ENCODE measurements at places on chromosomes 2 and 18.

GRCh38 chr2:231069379-231070054 lies 12.8 kb downstream of the PSMD1 start:
- no peak for DNase-seq

GRCh38 chr2:80303006-80303908 lies 1.3 kb downstream of the LRRTM1 start:
- no peak for DNase-seq

DNA sequence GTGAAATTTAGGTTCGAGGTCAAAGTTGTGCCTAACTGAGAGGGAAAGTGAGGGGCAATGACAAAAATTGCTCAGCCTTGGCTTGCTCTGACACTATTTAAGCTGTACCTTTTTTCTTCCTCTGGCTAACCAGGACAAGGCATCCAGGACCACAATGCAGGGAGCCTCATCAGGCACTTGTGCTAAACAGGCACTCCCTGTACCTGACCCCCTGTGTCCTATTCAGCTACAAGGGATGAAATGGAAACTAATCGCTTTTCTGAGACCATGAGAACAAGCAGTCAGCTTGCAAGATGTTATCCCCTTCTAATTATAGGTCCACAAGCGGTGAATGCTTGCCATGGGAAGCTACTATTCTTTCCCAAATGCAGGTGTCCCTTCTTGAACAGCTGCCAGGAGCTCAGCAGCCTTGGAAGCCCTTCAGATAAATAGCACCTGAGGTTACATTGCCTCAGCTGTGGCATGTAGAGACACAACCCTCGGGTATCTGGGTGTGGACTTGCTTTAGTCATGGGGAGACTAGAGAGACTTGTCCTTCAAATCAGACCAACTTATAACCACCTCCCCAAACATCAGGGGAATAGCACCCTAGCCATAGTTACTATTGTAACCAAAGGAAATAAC lies 19.1 kb upstream of the ITGA6 start:
- DNase-seq, result no peak

GRCh38 chr18:34696671-34697070 lies 13.4 kb upstream of the DTNA start:
- DNase-seq, result no peak

- DNase-seq, result no peak
These were observed 95.6 kb upstream of the PDE1A start for GRCh38 chr2:182522405-182522896.

- DNase-seq, result no peak
These were observed 447.6 kb upstream of the POU3F3 start for GRCh38 chr2:104406261-104406726.

DNA sequence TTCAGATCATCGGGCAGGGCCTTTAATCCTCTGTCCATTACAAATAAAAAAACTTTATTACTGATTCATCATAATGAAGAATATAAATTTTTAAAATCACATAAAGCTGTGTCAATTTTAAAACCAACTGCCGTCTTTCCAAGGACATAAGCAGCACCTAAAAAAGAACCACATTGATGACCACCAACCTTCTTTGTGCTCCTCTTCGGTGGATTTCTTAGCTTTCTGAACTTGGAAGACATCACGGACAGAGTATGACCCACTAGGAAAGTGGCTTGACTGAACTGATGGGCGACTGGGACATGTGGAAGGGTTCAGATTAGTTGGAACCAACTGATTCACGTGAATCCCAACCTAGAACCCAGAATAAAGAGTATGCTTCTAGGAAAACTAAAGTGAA lies 68.9 kb downstream of the EIF5B start:
- no peak for DNase-seq

GRCh38 chr2:164430166-164430783 lies 191.0 kb downstream of the GRB14 start:
- DNase-seq, result no peak

GRCh38 chr2:115443539-115444185 lies 1001.2 kb downstream of the DPP10 start:
- DNase-seq, result no peak

DNA sequence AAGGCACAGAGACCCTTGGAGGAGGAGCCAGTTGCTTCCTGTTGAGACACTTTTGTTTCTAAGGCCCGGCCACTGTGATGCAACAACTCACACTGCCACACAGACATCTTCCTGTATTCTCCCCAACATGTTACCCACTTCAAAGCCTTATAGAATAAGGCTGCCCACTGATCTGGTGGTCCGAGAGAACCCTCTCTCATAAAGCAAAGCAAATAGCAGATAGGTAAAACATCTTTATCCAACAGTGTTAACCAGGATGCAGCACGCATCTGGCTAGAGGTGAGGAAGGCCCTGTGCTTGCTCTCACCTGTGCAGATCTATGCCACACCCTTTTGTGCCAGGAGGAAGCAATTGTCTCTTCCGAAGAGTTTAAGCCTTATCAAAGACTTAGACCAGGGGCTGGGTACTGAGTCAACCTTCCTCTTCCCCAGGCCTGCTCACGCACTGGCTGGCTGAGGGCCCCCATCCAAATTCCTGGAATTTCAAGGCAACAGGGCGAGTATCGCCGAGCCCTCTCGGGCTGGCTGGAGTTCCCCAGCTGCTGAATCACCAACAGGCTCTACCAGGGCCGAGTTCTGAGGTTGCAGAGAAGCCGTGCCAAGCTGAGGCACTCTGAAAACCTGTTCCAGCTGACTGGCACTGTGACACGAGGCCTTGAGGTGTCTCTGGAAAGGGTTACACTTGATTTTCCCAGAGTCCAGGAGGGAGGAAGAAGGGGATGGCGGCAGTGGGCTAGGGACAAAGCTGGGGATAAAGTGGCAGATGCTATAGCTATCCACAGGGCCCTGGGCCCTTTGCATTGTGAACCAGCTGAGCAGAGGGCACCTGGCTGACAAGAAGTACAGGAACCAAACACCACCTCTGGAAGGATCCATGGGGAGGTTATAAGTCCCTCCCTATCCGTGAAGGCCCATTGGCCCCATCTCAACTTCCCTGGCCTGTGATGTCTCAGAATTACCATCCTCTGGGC lies 29.3 kb downstream of the TGFA start:
- DNase-seq, result peak; percentile 41

- no peak for DNase-seq
These were observed 11.8 kb downstream of the MTX2 start for GRCh38 chr2:176280867-176281658.

- no peak for DNase-seq
These were observed 54.7 kb upstream of the FZD7 start for GRCh38 chr2:201978986-201979385.

DNA sequence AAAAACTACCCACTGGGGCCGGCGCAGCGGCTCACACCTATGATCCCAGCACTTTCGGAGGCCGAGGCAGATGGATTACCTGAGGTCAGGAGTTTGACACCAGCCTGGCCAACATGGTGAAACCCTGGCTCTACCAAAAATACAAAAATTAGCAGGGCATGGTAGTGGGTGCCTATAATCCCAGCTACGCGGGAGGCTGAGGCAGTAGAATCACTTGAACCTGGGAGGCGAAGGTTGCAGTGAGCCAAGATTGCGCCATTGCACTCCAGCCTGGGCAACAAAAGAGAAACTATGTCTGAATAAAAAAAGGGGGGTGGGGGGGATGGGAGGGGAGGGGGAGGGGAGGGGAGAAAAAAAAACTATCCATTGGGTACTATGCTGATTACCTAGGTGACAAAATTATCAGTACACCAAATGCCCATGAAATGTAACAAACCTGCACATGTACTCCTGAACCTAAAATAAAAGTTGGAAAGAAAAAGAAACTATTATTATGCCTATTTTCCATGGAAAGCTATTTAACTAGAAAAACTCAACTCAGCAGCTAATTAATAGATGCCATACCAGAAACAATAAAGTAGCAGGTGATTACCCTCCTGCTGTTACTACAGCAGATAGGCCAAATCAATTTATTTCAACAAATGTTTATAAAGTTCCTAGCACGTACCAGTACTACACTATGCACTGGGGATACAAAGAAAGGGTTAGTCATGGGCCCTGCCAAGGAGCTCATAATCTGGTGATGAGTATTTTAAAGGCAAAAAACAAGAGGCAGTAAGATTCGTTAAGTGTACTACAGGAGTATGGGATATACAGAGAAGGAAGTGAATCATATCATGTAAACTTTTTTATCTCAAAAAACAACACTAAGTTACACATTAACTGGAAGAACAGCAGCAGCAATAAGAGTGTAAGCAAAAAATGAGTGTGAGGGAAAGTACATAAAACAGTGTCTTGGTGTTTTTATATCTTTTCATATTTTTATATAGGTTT lies 112.8 kb upstream of the SLC39A10 start:
- DNase-seq, result no peak

DNA sequence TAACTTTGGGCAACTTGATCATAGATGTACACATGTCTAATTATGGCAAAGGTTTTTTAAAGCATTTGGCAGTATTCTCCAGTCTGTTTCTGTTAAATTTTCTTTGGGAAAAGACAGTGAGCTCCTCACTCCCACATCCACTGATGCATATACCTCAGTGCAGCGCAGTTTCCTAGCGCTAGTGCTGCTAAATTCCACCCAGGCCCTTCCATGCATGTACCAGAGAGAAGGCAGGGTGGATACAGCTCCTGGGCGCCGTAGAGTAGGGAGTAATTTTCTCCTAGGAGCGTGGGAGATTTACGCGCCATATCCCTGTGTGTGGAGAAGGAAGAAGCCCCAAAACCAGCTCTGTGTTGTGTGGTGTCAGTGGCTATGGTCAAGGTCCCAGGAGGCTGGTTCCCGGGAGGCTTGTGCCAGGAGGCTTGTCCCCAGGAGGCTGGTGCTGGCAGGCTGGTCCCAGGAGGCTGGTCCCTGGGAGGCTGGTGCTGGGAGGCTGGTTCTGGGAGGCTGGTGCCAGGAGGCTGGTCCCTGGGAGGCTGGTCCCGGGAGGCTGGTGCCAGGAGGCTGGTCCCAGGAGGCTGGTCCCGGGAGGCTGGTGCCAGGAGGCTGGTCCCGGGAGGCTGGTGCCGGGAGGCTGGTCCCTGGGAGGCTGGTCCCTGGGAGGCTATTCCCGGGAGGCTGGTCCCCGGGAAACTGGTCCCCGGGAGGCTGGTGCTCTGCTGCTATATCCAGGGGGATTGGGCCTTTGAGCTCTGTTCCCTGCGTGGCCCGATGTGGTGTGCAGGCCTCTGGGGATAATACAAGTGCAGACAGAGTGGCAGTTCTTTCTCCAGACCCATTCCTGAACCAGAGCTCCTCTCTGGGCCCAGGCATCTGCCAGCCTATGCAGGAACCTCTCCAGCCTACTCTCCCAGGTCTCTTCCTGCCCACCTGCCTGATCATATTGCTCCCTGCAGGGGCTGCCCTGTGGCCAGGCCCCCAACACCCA lies 161.2 kb downstream of the SEPTIN10 start:
- DNase-seq, result no peak

- DNase-seq, result no peak
These were observed 62.5 kb downstream of the GNAL start for GRCh38 chr18:11751341-11752115.

- no peak for DNase-seq
These were observed 88.0 kb downstream of the SOCS6 start for GRCh38 chr18:70376914-70377258.

GRCh38 chr2:56183643-56184499 lies at the start of gene CCDC85A:
CCDC85A (plus strand) TSS chr2:56183990; CDS start chr2:56184625, 635 bp downstream.
- peak; percentile 70 for DNase-seq

GRCh38 chr18:36572135-36572856 lies 256.5 kb downstream of the TPGS2 start:
- DNase-seq, result peak; percentile 41

- DNase-seq, result no peak
These were observed 219.8 kb downstream of the DPP10 start for GRCh38 chr2:114661971-114662939.

GRCh38 chr2:203908066-203908796 lies 28.3 kb upstream of the ICOS start:
- no peak for DNase-seq

GRCh38 chr2:197846128-197846527 lies 41.7 kb downstream of the PLCL1 start:
- no peak for DNase-seq

DNA sequence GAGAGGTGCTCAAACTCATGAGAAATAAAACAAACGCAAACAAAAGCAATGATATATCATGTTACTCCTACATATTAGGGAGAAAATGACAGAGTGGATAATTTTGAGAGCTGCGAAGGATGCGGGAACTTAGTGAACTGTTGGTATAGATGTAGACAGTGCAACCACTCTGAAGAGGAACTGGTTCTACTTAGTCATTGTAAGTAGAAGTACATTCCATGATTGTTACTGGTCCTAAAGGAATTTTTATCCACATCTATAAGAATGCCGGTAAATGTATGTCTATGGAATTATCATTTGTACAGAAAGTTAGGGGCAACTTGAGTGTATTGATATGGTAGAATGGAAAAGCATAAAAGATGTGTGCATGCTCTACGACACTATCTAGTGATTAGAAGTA lies 1238.4 kb downstream of the LRP1B start:
- no peak for DNase-seq

DNA sequence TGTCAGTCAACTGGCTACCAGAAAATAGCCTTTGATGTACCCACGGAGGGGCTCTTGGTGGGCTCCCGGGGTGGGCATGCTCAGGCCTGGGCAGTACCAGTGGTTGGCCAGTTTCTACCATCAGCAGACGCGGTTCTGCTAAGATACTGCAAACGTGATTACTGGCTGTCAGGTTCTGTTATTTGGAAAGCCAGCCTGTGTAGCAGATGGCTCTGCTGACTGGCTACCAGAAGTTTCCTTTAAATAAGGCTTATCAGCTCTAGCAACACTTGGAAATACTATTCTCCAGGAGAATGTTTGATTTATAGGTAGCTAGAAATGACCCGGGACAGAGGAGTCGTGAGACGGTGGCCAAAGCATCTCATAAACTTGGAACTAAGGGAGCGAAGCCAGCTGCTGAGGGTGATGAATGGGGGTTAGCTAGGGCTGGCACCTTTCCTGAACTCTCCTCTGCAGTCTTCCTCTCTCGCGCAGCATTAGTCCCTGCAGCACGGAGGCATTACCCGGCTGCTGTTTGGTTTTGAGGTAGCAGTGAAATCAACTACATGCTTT lies 171.9 kb downstream of the AGAP1 start:
- DNase-seq, result no peak

DNA sequence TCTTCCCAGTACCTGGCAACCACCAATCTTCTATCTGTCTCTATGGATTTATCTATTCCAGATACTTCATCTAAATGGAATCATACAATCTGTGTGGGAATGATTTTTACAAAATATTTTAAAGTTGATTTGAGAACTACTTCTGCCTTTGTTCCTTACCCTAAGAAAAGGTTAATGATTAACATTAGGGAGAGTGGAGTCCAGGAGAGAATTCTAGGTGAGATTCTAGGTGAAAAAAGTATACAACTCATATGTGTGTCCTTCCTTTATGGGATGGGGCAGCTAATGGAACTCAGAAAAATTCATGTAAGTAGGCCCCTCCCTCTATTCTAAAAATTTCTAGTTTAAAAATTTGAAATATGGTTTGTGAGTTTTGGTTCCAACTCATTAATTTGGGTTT lies 35.9 kb upstream of the WDSUB1 start:
- no peak for DNase-seq

Measured in activated CD4-positive, alpha-beta T cell treated with anti-CD3 and anti-CD28 coated beads, Interleukin-2, amount 10 ng/mL, durations not matched to agents 7 days and 5 days (primary cell).